ENCODE measurements at places on chromosomes 6 and 20.

GRCh38 chr20:18738055-18738454 is 75.5 kb upstream of the SCP2D1 start:
- peak; percentile 30 for DNase-seq

DNA sequence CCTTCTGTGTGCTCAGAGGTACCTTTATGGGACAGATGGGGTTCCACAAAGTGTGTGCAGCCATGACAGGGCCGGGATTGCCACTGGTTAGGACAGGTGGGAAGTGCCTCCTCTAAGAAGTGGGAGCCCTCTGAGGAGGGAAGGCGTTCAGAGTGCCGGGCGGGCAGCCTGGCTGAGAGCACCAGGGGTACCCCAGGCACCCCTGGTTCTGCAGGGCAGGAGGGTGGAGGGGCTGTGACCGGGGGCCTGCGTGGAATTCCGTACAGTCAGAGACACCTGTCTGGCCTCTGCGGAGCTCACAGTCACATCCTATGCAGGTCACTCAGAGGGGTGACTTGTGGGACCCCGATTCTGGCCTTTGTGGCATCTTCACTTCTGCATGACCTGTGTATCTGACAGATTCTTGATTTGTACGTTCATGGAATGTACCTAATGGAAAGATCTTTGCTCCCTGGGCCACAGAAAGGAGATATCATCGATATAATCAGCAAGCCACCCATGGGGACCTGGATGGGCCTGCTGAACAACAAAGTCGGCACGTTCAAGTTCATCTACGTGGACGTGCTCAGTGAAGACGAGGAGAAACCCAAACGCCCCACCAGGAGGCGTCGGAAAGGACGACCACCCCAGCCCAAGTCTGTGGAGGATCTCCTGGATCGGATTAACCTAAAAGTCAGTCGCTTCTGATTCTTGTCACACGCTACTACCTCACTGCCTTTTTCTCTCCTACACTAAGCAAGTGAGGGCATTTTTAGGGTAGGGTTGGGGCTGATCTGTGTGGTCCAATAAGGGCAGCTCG is 190.9 kb downstream of the SASH1 start:
- no peak for DNase-seq

GRCh38 chr6:166955121-166955864 is 1.1 kb downstream of the RNASET2 start:
- no peak for DNase-seq

DNA sequence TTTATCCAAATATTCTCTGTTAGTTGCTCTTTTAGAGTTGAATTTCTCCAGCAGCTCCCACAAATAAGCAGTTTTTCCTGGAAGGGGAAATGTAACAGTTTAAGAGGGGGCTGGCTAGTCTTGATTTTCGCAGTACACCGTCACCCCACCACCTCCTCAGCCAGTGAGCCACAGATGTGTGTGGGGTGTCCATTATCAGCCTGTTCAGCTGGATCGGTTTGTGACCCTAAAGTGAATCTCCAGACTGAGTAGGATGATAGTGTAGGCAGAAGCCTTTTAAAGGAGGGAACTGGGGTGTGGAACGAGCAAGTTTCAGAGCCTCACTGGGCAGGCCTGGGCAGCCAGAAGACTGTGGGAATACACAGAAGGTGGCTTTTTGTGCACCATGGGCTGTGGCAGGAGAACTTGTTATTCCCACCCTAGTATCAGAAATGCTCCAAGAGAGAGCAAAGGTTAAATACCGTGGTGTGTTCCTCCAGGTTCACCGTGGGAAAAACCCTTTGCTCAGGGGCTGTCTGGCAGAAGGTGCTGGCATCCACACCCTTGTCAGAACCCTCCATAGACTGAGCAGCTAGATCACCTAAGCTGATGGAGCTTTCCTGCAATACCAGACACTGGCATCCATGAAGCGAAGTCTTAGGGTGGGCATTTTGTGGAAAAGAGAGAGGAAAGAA is 230.9 kb upstream of the MOCS1 start:
- DNase-seq: no peak

GRCh38 chr6:120569714-120570113 is 764.6 kb downstream of the TBC1D32 start:
- no peak for DNase-seq

Measured in hematopoietic multipotent progenitor cell treated with erythropoietin and hydrocortisone succinate and interleukin-3 and kit ligand, for 15 days (in vitro differentiated cells).